ENCODE measurements at places on chromosomes 2 and 18.

- DNase-seq: no peak
- H3K27ac ChIP-seq: no peak overlapping the region
- H3K4me1 ChIP-seq: peaks cover 31% of the 10 kb centered on the region
Observed at GRCh38 chr2:176136374-176137251, 7.1 kb downstream of the HOXD8 start.

DNA sequence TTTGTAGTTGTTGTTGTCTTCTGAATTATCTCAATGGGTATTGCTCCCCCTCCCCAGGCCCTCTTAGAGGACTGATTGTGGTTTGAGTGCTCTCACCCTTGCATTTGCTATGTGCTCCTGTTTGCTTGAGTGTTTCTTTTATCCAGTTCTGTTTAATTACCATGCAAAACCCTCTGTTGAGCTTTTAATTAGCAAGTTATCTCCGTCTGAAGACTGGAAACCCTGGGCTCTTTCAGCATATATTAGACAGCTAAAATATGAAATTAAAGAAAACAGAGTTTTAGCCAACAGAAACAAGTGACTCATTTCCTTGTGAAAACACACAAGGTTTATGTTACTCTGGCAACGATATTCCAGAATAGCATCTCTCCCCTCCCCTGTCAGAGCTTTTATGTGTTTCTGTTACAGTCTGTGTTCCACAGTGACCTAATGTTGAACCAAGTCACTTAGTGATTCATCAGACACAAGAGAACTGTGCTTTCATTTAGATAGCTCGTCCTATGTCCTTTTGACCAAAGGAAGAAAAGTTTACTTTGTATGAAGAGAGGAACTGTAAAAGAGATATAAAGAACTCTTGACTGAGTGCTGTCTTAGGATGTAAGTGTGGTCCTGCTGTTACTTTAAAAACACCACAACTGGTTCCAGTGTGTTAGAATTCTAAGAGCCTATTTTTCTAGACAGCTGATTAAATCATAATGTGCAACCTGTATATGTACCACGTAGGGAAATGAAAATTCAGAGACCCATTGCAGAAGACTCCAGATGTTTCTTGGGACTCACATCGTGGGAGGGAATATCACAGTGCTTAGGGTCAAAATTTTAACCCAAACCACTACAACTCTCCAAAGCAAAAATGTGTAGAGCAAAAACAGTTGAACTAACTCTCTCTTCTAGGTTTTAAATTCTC lies 172.8 kb upstream of the RBMS1 start:
- peak overlapping the region; percentile 47 for H3K4me3 ChIP-seq
- no peak for DNase-seq
- H3K27ac ChIP-seq: peak overlapping the region; percentile 76
- no peaks in the 10 kb centered on the region for H3K27me3 ChIP-seq

GRCh38 chr2:106886916-106887758 lies 1.2 kb upstream of the ST6GAL2 start:
- DNase-seq: no peak
- H3K4me1 ChIP-seq: peaks cover 6% of the 10 kb centered on the region
- no peak overlapping the region for H3K27ac ChIP-seq
- no peaks in the 10 kb centered on the region for H3K36me3 ChIP-seq
- H3K27me3 ChIP-seq: peaks cover 35% of the 10 kb centered on the region

- peak overlapping the region; percentile 88 for H3K27ac ChIP-seq
- peaks cover 36% of the 10 kb centered on the region for H3K4me1 ChIP-seq
- no peaks in the 10 kb centered on the region for H3K27me3 ChIP-seq
- no peak for DNase-seq
- peak overlapping the region; percentile 95 for H3K4me3 ChIP-seq
- peaks cover 13% of the 10 kb centered on the region for H3K36me3 ChIP-seq
Observed at GRCh38 chr2:174395969-174396630, 570 bp downstream of the SCRN3 start.

DNA sequence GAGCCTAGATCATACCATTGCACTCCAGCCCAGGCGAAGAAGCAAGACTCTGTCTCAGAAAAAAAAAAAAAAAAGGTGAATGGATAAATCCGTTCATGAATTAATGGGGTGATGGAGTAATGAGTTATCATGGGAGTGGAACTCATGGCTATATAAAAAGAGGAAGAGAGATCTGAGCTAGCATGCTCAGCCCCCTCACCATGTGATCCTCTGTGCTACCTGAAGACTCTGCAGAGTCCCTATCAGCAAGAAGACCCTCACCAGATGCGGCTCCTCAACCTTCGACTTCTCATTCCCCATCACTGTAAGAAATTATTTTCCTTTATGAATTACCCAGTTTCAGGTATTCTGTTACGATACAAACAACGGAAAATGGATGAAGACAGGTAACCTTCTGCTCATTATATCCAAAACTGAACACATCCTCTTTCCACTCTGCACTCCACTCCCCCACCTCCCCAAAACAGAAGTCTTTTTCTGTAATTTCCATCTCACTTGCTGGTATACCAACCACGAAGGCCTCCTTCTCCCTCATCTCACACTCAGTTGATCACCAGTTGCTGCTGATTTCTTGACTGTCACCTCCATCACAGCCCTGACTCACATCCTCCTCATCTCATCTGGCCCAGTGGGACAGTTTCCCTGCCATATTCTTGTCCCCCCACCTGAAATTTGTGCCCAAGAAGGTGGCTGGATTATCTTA lies 8.8 kb downstream of the RETREG2 start:
- no peaks in the 10 kb centered on the region for H3K27me3 ChIP-seq
- peak overlapping the region; percentile 90 for H3K27ac ChIP-seq
- H3K4me3 ChIP-seq: peak overlapping the region; percentile 21
- H3K4me1 ChIP-seq: peaks cover 21% of the 10 kb centered on the region
- H3K36me3 ChIP-seq: peaks cover 16% of the 10 kb centered on the region
- peak; percentile 29 for DNase-seq

DNA sequence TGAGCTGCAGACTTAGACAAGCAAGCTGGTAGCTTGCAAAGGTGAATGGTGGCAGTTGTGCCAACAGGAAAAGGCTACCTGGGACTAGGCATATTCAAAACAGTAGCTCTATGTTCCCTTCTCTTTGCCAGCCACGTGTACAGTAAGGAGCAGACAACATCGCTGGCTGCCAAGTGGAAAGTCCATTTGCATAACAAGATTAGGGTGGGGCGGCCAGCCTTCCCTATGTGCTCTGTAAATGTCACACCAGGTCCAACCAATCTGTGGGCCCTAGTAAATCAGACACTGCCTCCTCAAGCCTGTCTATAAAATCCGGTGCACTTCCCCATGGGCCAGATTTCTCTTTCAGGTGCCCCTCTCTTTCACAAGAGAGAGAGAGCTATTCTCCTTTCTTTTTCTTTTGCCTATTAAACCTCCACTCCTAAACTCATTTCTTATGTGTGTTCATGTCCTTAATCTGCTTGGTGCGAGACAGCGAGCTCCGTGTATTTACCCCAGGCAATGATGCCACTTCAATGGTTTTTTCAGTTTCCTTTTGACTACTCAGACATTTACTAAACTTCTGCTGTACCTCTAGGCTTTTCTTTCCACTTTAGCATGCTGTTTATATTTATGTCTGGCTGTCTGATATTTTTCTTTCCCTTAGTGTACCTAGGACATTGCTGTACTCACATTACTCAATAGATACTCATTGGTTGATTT lies 297.4 kb upstream of the GCFC2 start:
- H3K27ac ChIP-seq: no peak overlapping the region
- DNase-seq: no peak
- H3K4me1 ChIP-seq: no peaks in the 10 kb centered on the region
- H3K36me3 ChIP-seq: no peaks in the 10 kb centered on the region
- no peak overlapping the region for H3K4me3 ChIP-seq

- H3K36me3 ChIP-seq: no peaks in the 10 kb centered on the region
- H3K27me3 ChIP-seq: no peaks in the 10 kb centered on the region
- no peak overlapping the region for H3K27ac ChIP-seq
- H3K4me1 ChIP-seq: peaks cover under 1% of the 10 kb centered on the region
Observed at GRCh38 chr18:23416298-23416697, 36.8 kb upstream of the RIOK3 start.
